ENCODE measurements at places on chromosomes 1 and 21.

DNA sequence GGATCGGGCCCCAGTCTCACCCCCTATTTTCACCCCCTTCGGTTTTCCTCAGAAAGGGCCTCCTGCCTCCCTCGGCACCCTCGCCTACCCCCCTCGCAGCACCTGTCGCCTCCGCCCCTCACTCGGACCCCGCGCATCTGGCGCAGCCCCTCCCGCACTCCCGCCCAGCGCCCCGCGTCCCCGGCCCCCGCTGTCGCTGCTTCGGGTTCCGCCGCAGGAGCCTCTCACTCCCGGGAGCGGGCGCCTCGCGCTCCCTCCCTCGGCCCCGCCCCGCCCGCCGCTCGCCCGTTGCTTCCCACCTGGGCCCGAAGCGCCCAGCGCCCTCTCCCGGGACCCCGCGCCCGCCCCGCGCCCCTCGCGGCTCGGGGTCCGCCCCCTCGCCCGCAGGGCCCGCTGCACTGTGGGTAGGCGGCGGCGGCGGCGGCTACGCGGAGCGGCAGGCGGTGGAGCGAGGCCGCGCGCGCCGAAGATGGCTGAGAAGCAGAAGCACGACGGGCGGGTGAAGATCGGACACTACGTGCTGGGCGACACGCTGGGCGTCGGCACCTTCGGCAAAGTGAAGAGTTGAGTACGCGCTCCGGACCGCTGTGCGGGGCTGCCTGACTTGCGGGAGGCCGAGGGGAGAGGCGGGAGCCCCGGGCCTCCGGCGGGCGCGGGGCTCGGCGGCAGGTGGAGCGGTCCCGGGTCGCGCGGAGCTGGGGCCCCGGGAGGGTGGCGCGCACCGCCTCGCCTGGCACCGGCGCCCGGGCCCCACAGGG, at the start of gene PRKAA2:
Gene PRKAA2, plus strand, starts transcription at position 396 of the 758 bp plus-strand sequence. Its CDS starts 74 bp downstream, at position 470.
- no peak for DNase-seq

GRCh38 chr1:94799206-94799605, 21.0 kb upstream of the SLC44A3 start:
- no peak for DNase-seq

- DNase-seq: no peak
Observed at GRCh38 chr1:21436488-21437340, 3.2 kb upstream of the NBPF3 start.

DNA sequence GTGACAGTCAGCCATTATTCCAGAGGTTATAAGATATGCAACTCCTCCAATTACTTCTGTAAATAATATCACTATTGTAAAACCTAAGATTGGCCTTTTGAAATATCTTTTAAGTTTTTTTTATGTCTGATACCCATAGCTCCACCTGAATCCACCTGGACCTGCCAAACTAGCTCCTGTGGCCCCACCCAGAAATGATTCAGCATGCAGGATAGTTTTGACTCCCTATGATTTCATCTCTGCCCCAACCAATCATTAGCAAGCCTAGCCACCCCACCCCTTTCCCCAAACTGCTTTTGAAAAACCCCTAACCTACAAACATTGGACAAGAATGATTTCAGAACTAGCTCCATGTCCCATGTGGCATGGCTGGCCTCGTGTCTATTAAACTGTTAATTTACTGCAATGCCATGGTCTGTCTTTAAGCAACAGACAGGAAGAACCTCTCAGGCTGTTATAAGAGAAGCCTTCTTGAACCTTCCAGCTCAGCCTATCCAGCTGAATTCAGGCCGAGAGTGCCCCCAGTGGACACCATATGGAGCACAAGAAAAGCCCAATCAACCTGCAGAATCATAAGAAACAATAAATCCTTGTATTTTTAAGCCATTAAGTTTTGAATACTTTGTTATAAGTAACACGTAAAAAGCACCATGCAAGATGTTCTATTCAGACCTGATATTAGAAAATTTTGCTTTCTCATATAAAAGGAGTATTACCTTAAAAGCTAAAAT, 263.0 kb upstream of the ZRANB2 start:
- DNase-seq: no peak

GRCh38 chr1:158972841-158973240, 36.9 kb upstream of the IFI16 start:
- DNase-seq: no peak

GRCh38 chr1:204887846-204888245, 17.2 kb downstream of the NFASC start:
- DNase-seq: no peak

- no peak for DNase-seq
Observed at GRCh38 chr1:244264163-244264562, 187.5 kb downstream of the ADSS2 start.

DNA sequence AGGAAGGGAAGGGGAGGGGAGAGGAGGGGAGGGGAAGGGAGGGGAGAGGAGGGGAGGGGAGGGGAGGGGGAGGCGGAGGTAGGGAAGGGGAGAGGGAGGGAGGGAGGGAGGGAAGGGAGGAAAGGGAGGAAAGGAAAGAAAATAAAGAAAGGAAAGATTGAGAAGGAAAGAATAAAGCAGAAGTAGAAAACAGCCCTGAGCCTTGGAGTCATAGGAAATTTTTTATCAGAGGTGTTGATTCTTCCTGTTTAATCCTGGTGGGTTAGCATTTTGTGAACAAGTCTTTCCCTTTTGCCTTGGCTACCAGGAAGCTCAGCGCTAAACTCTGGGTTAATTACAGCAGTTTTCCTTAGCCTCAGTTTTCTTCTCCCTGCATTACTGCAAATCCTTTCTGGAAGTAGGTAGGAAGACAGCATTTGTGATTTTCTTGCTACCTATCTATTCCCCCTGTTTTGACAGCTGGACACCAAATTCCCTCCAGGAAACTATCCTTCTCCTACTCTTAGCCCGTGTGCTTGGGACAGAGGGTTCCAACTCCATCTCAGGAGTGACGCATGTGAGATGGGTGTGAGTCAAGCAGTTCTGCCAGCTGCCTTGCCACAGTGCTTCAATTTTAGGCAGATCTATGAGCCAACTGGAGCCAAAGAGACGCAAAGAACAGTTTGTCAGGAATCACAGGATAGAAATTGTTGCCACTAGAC, 26.9 kb downstream of the TOMM20 start:
- no peak for DNase-seq

GRCh38 chr1:151539321-151540020, 638 bp upstream of the TUFT1 start:
- no peak for DNase-seq

GRCh38 chr21:27021046-27021445, 54.2 kb upstream of the ADAMTS5 start:
- no peak for DNase-seq

- DNase-seq: no peak
Observed at GRCh38 chr1:84997667-84998600, 1.0 kb upstream of the MCOLN2 start.

DNA sequence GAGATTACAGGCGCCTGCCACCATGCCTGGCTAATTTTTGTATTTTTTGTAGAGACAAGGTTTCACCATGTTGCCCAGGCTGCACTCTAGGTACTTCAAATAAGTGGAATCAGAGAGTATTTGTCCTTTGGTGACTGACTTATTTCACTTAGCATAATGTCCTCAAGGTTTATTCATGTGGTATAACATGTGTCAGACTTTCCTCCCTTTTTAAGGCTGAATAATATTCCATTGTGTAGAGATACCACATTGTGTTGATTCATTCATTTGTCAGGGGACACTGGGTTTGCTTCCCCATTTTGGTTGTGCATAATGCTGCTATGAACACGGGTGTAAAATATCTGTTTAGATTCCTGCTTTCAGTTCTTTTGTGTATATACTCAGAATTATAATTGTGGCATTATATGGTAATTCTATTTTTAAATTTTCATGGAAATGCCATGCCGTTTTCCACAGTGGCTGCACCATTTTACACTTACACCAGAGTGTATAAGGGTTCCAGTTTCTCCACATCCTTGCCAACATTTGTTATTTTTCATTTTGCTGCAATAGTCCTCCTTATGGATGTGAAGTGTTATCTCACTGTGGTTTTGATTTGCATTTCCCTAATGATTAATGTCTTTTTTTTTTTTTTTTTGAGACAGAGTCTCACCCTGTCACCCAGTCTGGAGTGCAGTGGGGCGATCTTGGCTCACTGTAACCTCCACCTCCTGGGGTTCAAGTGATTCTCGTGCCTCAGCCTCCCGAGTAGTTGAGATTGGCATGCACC, 35.1 kb downstream of the IL6R start:
- DNase-seq: no peak

- no peak for DNase-seq
Observed at GRCh38 chr1:175493321-175494010, 249.9 kb downstream of the TNR start.

GRCh38 chr1:9280015-9280860, 12.5 kb upstream of the SPSB1 start:
- peak; percentile 61 for DNase-seq

DNA sequence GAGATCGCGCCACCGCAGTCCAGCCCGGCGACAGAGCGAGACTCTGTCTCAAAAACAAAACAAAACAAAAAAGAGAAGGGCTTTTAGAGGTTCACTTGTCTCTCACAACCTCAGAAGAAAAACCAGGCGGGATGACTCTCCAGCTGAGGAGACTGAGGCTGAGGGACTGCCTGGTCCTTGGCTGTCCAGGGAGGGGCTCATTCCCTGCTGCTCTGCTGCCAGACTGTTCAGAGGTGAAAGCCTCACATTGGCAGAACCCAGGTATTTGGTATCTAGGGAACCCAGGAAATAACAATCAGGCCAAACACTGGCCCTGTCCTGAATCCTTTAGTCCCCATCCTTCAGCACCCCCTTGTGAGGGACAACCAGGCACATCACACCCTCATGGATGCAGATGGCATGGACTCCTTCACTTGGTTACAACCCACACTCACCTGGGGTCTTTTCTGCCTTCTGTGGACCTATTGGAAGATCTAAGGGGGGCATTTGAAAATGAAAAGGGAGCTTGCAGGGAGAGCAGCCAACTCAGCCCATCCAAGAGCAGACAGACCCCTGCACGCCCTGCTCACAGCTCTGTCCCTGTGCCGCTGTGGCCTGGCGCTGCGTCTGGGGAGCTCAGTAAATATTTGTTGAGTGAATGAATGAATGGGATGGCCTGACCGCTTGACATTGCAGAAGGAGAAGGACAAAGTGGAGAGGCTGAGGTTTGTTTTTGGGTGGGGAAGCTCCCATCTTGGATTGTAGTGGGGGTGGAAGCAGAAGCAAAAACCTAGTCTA, 33.4 kb downstream of the CD247 start:
- DNase-seq: no peak

- DNase-seq: no peak
Observed at GRCh38 chr1:62900566-62900965, 116.6 kb downstream of the ATG4C start.

GRCh38 chr1:98019747-98020146, 98.9 kb upstream of the DPYD start:
- DNase-seq: no peak

DNA sequence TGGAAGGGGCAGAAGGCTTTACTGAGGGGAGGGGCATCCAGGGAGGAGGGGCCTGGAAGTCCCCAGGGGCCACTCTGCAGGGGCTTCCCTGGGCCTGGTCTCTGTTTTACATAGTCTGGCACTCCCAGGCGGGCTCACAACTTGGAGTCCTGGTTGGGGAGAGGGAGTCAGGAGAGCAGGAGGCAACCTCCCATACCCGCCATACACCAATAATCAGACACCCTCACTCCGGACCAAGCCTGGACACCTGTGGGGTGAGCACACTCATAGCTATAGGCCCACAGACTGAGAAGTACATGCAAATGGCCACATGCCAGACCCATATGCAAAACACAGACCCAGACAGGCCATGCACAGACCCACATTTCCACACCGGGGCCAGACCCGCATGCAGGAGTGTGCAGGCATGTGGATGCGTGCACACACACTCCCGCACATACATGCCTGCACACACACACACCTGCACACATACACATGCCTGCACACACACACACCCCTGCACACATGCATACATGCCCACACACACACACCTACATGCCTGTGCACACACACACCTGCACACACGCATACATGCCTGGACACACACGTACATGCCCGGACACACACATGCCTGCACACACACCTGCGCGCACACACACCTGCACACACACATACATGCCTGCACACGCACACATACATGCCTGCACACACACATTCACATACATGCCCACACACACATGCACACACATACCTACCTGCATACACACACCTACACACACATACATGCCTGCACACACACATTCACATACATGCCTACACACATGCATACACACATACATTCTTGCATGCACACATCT, 89.5 kb upstream of the RUNX3 start:
- no peak for DNase-seq

DNA sequence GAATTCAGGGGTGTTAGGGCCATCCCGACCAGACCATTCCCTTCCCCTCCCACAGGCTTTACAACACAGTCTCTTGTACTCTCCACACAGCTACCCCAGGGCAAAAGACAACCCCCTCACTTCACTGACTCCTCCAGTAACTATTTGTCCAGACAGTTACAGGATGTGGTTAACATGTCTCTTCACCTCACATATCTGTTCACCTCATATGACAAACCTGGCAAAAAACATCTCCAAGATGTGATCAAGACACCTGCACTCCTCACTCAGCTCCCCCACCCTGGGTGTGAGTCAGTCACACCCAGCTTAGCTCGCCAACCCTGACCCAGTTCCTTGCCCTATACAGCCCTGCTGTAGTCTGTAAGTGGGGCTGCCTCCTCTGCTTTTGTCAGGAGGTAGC, 490.5 kb upstream of the CHRM3 start:
- DNase-seq: no peak

- DNase-seq: no peak
Observed at GRCh38 chr1:87122243-87122642, 206.4 kb upstream of the LMO4 start.

DNA sequence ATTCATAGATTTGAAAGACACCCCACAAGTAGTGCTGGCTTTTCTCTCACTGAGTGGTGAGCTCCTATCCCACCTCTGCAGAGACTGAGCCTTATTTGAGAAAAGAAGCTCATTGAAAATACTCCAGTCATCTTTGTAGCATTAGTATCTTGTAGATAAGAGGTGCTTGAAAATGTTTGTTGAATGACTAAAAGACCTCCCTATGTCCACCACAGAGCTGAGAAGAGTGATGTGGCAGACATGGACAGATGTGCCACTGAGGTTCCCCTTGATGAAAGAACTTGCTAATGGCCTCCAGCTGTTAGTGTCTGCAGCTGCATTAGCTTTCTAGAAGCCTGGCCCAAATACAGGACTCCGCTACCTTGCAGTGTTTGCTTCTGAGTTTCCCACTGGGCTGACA, 29.3 kb upstream of the ZBTB8A start:
- no peak for DNase-seq

- no peak for DNase-seq
Observed at GRCh38 chr1:203408486-203409481, 57.9 kb upstream of the FMOD start.

DNA sequence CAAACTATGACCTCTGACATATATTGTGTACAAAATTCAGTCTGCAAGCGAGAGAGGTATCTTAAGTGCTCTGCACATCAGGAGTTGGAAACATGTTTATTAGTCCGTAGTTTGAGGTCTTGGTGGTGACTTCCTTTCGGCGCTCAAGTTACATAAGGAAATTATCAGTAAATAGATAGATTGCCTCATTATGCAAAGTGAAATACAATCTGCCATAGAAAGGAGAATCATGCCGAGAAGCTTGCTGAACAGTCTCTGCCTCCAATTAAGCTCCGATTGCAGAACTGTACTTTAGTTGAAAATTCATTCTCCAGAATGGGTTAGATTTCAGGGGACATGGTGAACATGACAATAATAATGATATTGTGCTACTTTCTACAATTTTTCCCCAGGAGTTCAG, 271.8 kb downstream of the BRINP2 start:
- DNase-seq: no peak
